ENCODE measurements at places on chromosomes 16 and 17.

GRCh38 chr17:2844416-2844815 lies 48.2 kb downstream of the RAP1GAP2 start:
- DNase-seq: peak; percentile 76

DNA sequence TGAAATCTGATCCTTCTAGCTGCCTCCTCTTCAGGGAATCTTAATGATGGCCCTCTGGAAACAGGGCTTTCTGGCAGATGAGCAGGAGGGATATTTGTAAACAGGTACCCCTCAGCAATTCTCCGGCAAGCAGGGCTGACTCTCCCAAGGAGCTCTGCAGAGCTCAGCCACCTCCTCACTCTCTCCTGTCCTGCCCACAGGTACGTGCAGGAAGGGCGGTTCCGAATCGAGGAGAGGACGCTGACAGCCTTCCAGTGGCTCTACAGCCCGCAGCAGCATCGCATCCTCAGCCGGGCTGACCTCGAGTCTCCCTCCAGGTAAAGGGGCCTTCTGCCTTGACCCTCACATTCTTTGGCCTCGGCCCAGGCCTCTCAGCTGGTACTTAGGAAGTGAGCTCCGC lies 20.7 kb upstream of the CCDC92B start:
- DNase-seq: no peak

DNA sequence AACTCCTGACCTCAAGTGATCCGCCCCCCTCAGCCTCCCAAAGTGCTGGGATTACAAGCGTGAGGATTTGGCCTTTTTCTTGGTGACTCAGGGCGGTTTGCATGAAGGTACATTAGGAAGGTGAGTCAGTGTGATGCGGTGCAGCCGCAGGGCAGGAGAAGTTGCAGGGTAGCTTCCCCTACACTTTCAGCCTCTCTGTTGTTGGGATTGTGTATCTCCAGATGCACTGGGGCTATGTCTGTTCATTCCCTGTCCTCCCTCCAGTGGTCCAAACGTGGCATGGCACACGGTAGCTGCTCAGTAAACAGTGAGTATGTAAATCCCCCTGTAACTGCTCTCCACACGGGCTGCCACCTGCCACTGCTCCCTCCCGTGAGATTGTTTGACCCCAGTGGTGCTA lies 109.1 kb upstream of the CDC42EP4 start:
- DNase-seq: peak; percentile 65

- DNase-seq: peak; percentile 62
Observed at GRCh38 chr16:19410435-19411171, 7.1 kb upstream of the TMC5 start.

- DNase-seq: no peak
Observed at GRCh38 chr17:29063992-29064391, 21.1 kb downstream of the PIPOX start.

- peak; percentile 60 for DNase-seq
Observed at GRCh38 chr17:39225959-39226683, 376 bp upstream of the STAC2 start.

- no peak for DNase-seq
Observed at GRCh38 chr17:32555611-32556310, 69.0 kb downstream of the CDK5R1 start.

GRCh38 chr17:20281860-20282259 lies 185.5 kb downstream of the LGALS9B start:
- no peak for DNase-seq

- peak; percentile 99 for DNase-seq
Observed at GRCh38 chr16:30922960-30923535, 324 bp upstream of the FBXL19 start.

DNA sequence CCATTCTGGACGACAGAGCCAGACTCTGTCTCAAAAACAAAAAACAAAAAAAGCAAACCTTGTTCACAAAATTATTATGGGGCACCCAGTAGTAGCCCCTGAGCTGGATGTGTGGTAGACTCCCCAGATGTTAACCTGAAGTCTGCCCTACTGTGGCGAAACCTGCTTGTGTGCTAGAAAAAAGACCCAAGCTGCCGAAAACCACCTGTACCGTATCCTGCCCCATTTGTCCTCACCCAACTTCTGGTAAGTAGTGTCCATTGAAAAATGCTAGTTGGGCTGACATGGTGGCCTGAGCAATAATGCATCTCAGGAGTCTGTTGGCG lies 9.1 kb downstream of the RMI2 start:
- no peak for DNase-seq

DNA sequence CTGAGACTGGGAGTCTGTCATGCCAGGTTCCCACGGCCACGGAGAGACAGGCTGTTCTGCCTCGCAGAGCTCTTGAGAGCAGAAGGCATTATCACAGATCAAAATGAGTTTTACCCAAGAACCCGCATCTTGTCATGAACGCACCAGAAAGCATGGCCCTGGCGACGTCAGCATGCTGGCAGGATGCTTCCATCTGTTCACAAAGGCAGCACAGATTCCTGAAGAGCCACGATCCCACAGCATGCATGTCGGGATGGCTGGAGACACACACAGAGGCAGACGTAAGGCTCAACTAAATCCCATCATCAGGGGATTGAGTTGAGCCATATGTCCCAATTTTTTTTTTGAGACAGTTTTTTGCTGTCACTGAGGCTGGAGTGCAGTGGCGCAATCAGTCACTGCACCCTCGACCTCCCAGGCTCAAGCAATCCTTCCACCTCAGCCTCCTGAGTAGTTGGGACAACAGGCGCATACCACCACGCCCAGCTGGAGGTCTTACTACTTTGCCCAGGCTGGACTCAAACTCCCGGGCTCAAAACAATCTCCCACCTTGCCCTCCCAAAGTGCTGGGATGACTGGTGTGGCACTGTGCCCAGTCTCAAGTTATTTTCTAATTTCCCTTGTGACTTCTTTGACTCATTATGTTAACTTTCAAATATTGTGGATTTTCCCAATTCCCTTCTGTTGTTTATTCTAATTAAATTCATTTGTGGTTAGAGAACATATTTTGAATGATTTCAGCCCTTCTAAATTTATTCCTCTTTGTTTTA lies 11.1 kb downstream of the FANCA start:
- no peak for DNase-seq

DNA sequence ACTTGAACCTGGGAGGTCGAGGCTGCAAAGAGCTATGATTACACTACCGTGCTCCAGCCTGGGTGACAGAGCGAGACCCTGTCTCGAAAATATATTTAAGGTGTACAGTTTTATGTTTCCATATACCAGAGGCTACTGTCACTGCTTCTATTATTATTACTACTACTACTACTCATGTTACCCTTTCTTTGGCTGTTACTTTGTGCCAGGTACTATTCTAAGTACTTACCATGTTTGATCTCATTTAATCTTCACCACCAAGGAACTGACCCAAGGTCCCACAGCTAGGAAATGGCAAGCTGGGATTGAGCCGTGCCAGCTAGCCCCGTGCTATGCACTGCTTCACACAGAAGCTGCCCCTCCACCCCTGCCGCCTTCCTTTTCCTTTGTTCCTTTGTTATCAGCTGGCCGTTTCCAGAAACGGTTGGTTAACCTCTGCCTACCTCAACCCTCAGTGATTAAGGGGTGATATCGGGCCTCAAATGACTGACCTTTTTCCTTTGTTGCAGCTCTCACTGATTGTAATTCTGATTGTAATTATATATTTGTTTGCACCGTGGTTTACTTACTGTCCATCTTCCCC lies 78.4 kb downstream of the ABCC1 start:
- no peak for DNase-seq

DNA sequence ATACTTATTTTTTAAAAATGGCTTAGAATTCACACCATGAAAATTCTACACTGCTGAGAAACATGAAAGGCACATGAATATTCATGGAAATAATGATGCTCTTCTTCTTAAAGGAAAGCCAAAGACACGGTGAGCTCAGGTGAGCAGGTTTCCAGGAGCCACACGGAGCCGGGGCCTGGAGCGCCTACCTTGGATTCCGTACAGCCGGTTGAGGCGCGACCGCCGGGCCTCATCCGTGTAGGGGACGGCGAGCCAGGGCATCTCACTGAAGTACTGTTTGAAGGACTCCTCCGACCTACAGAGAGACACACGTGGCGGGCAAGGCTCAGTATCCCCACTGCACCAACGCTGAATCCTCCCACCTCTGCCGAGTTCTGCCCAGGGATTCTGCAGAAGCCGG lies 37.1 kb downstream of the MRM3 start:
- DNase-seq: no peak

All from A549 (cell line).